Activated naive CD4-positive, alpha-beta T cell treated with anti-CD3 and anti-CD28 coated beads for 36 hours (primary cell): ENCODE measurements at places on chromosomes 2 and 18.

DNA sequence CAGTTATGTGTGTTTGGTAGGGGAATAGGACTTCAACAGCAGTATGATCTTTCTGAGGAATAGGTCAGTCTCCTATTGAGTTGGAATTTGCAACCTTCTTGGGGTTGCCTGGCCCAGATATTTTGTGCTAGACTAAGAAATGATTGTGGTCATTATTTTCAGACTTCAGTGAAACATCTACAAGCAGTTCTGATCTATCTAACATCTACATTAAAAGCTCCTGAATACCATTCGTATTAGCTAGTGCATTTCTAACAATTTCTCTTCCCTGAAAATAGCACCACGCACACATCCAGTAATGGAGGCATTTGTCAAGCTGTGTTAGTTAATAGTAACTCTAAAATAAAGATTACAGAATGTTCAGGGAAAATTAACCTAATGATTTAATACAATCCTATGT is 179.3 kb downstream of the FIGN start:
- H3K27ac ChIP-seq = no peak overlapping the region
- DNase-seq = no peak
- no peaks in the 10 kb centered on the region for H3K4me1 ChIP-seq

DNA sequence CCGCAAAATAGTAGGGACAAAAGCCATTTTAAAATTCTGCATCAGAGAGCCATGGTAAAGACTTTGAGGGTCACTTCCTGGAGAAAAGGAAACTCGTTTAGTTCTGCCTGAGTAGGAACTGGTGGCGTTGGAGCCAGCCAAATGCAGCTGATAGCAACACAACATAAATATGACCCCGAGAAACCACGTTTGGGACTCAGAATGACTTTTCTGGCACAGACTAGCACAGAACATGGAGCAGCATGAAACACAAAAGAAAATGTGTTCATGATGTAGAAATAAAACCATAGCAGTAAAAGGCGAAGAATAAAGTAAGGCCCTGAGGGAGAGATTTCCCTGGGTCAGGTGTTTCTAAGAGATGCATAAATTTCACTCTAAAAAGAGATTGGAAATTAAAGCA is 149.2 kb upstream of the KLHL29 start:
- H3K4me3 ChIP-seq = no peak overlapping the region
- peaks cover 2% of the 10 kb centered on the region for H3K27me3 ChIP-seq
- no peak overlapping the region for H3K27ac ChIP-seq
- no peaks in the 10 kb centered on the region for H3K4me1 ChIP-seq
- DNase-seq = no peak

GRCh38 chr2:157291018-157291417 is 33.5 kb downstream of the GALNT5 start:
- peaks cover 4% of the 10 kb centered on the region for H3K4me1 ChIP-seq
- no peak overlapping the region for H3K4me3 ChIP-seq
- DNase-seq = no peak

- H3K36me3 ChIP-seq = peaks cover 39% of the 10 kb centered on the region
- peaks cover 10% of the 10 kb centered on the region for H3K4me1 ChIP-seq
- no peak for DNase-seq
- no peak overlapping the region for H3K4me3 ChIP-seq
Observed at GRCh38 chr18:12818243-12818642, 65.8 kb downstream of the PTPN2 start.

DNA sequence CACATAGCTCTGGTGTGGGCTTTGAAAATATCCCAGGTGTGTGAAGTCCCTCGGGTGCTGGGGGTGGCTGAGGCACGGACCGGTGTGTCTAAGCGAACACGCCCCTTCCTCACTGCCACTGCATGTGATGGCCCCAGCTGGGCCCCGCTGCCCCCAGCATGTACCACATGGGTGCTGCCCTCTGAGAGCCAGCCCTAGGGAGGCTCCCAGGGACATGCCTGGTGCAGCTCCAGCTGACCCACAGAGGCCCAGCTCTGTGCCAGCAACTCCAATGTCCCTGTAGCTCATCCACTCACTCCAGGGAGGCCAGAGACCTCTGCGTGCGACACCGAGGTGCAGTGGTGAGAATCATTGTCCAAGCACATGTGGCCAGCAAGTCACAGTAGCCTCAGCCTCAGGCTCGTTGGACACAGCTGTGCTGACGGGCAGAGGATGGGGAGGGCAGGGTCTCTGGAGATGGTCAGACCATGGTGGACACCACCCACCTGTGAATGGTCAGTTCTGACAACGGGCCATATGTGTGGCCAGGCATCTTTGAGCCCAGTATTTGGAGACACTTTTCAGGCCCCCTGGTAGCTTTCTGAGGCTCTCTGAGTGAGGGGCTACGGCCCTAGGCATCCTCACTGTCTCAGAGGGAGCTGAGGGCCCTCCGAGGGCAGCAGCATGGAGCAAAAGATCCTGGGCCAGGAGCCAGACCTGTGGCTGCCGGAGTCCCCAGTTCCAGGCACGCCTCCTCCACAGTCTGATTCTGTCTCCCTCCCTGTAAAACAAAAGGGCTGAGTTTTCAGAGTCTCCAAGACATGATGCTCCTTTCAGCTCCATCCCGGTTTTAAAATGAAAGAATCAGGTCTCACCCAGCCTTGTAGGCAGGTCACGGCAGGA is 220.7 kb downstream of the NDUFA10 start:
- no peak for DNase-seq
- H3K27me3 ChIP-seq = peaks cover 4% of the 10 kb centered on the region
- H3K36me3 ChIP-seq = no peaks in the 10 kb centered on the region
- no peak overlapping the region for H3K27ac ChIP-seq

DNA sequence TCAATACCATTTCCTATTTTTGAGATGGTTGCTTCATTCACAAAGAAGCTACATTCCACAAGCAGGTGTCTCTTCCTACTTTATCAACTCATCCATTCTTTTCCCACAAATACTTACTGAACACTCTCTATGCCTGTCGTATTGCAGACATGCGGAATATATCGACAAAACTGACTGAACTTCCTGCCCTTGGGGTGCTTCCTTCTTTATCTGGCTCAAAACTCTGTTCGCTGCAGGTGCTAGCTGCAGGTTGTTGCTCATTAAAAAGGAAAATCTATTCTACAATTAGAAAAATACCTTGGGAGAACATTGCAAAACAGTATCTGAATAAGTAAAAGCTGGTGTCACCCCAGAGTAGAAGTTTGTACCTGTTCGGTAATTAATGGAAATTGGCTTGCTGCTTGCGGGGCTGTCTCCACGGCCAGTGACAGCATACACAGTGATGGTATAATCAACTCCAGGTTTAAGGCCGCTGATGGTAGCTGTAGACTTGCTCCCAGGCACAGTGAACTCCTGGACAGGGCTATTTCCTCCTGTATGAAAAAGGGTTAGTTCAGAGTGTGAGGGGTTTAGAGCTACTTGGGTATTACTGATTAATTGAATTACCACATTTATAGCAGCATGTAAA is 52.1 kb downstream of the FN1 start:
- no peak overlapping the region for H3K27ac ChIP-seq
- H3K27me3 ChIP-seq = no peaks in the 10 kb centered on the region
- H3K4me3 ChIP-seq = no peak overlapping the region
- no peaks in the 10 kb centered on the region for H3K4me1 ChIP-seq

DNA sequence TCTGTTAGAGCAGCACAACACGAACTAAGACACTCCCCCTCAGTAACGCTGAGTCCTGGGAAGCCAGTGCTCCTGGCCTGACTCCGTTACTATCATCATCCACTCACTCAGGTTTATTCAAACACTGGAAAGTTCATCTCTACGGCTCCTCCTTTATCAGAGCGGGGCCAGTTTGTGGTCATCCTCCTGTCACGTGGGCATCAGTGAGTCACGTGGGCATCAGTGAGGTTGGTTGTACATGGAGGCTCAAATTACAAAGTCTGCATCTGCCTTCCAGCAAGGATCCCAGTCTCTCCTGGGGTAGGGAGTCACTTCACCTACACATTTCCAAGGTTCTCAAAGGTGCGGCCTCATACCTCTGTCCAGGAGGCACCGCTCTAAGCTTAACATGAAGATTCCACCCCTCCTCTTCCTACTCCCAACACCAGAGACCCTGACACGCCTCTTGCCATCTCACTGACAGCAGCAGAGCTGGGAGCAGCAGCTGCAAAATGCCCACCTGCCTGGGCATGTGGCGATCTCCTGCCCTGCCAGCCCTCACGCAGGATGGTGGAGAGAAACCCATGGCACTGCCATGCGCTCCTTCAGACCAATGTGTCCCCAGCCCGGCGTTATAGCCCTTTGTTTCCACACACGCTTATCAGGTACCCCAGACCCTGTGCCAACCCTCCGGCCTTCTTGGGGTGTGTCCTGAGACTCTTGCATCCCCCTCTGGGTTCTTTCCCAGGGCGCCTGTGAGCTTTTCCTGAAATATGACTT is 99.2 kb upstream of the PTPRM start:
- DNase-seq = no peak
- H3K27ac ChIP-seq = no peak overlapping the region
- no peaks in the 10 kb centered on the region for H3K36me3 ChIP-seq
- no peaks in the 10 kb centered on the region for H3K4me1 ChIP-seq
- no peak overlapping the region for H3K4me3 ChIP-seq

DNA sequence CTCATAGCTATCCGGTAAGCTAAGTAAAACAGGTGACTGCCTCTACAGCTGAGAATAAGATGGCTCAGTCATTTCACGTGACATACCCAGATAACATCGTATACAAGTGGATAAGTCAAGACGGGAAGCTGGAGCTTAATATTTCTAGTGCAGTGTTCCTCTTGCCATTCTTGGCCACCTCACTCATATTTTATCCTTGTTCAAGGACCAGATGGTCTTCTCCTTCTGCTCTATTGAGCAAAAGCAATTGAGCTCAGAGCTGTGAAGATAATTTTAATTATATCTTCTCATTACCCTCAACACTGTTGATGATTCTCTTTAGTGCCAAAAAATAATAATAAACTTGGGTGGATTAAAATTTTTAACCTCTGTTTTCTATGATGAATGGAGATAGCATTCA is 201.1 kb downstream of the DCC start:
- peaks cover 1% of the 10 kb centered on the region for H3K27me3 ChIP-seq
- no peaks in the 10 kb centered on the region for H3K36me3 ChIP-seq
- no peak for DNase-seq
- H3K4me3 ChIP-seq = no peak overlapping the region
- no peaks in the 10 kb centered on the region for H3K4me1 ChIP-seq

- no peaks in the 10 kb centered on the region for H3K27me3 ChIP-seq
- no peak for DNase-seq
- peaks cover 64% of the 10 kb centered on the region for H3K4me1 ChIP-seq
- no peak overlapping the region for H3K4me3 ChIP-seq
- H3K27ac ChIP-seq = no peak overlapping the region
- H3K36me3 ChIP-seq = peaks cover 7% of the 10 kb centered on the region
Observed at GRCh38 chr2:121565389-121566250, 34.9 kb downstream of the RNU4ATAC start.

DNA sequence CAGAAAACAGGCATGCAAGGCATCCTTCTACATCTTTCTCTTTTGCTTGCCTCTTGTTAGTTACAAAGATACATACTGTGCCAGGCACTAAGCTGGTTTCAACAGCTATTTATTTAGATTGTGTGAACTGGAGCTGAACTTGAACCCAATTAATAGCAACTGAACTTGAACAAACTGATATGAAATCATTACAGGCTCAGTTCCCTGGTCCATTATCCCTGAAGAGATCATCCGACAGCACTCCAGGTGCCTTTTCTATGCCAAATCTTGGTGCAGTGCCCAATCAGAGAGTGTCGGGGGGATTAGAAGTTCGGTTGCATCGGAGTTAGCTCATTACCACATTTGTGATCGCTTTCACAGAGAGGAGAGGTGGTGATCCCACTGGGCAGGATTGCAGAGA is 477.6 kb downstream of the PARD3B start:
- H3K4me1 ChIP-seq = peaks cover 14% of the 10 kb centered on the region
- H3K4me3 ChIP-seq = no peak overlapping the region
- no peak for DNase-seq
- no peak overlapping the region for H3K27ac ChIP-seq
- no peaks in the 10 kb centered on the region for H3K36me3 ChIP-seq
- no peaks in the 10 kb centered on the region for H3K27me3 ChIP-seq

DNA sequence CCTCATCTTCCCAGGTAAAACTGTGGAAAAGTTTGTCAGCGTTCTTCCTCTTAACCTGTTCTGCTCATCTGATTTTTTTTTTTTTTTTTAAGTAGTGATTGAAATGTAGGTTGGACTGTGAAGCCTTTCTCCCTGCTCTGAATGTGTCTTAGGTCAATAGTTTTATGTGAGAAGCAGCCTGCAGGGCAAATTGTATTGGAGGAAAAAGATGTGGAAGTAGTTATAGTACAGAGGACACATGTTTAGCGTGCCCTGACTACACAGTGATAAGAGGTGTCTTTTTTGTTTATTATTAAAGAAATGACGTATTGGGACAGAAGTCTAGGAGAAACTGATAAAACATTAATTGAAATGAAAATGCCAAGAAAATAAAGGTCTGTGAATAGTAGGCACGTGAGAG is 1.5 kb downstream of the MTA3 start:
- H3K4me3 ChIP-seq = peak overlapping the region; percentile 88
- H3K27ac ChIP-seq = peak overlapping the region; percentile 14
- peaks cover 13% of the 10 kb centered on the region for H3K36me3 ChIP-seq
- H3K4me1 ChIP-seq = peaks cover 27% of the 10 kb centered on the region

GRCh38 chr18:61852496-61852895 is 40.3 kb downstream of the RNF152 start:
- H3K27ac ChIP-seq = no peak overlapping the region
- no peak overlapping the region for H3K4me3 ChIP-seq
- H3K4me1 ChIP-seq = no peaks in the 10 kb centered on the region
- H3K27me3 ChIP-seq = peaks cover 7% of the 10 kb centered on the region

GRCh38 chr2:174325373-174326160 is 9.2 kb upstream of the SP9 start:
- H3K36me3 ChIP-seq = no peaks in the 10 kb centered on the region
- peak overlapping the region; percentile 70 for H3K4me3 ChIP-seq
- no peak overlapping the region for H3K27ac ChIP-seq
- no peak for DNase-seq

- H3K4me3 ChIP-seq = no peak overlapping the region
- peaks cover 5% of the 10 kb centered on the region for H3K27me3 ChIP-seq
Observed at GRCh38 chr2:71691747-71692441, 238.5 kb downstream of the DYSF start.

DNA sequence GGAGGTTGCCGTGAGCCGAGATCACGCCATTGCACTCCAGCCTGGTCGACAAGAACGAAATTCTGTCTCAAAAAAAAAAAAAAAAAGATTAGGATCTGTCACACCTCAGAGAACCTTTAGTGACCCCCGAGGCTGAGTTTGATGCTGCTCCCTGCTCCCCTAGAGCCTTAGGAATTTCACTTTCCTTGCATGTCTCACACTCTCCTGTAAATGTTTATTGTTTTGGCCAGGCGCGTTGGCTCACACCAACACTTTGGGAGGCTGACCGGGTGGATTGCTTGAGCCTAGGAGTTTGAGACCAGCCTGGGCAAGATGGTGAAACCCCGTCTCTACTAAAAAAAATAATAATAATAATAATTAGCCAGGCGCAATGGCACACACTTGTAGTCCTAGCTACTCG is 31.5 kb downstream of the SRSF7 start:
- H3K27ac ChIP-seq = no peak overlapping the region
- no peaks in the 10 kb centered on the region for H3K27me3 ChIP-seq
- H3K4me3 ChIP-seq = no peak overlapping the region
- no peak for DNase-seq

- H3K27ac ChIP-seq = no peak overlapping the region
- H3K36me3 ChIP-seq = no peaks in the 10 kb centered on the region
- no peaks in the 10 kb centered on the region for H3K4me1 ChIP-seq
- DNase-seq = no peak
- peaks cover 13% of the 10 kb centered on the region for H3K27me3 ChIP-seq
- no peak overlapping the region for H3K4me3 ChIP-seq
Observed at GRCh38 chr2:113283704-113284284, 5.1 kb upstream of the PAX8 start.
